Left ventricle myocardium inferior (tissue), 1 donor: ENCODE measurements at places on chromosomes 2 and 18.

- DNase-seq, result no peak
Measured at GRCh38 chr2:38700113-38700785, 34.3 kb downstream of the GALM start.

DNA sequence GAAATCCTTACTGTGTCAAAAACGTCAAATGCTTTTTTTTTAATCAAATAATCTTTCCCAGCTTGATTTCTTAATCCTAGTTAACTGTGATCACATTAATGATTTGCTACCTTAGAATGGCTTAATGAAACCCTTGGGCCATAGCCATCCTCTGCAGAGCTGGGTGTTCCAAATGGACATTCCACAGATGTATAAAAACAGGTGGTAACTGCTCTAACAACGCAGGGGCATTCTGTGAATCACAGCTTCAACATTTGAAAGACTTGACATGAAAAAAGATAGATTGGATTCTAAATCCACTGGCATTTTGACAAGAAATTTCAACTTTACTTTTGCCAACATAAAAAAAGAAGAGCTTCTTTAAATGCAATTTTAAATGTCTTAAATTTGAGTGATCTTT lies 69.8 kb upstream of the RASGRP3 start:
- DNase-seq, result no peak

DNA sequence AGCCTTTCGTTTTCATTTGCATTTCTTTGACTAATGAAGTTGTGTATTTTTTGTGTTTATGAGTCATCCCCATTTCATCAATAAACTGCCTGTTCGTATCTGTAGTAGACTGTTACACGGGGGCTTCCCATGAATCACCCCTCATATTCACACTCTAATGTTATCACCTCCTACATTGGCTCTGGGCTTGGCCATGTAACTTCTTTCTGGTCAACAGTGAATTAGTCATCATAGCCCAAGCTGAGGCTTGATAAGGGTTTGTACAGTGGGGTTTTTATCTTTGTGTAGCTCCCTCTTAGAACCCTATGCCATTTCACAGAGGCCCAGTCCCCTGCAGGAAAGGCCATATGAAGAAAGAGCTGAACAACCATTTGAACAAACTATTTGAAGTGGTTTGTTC lies 151.0 kb downstream of the CCBE1 start:
- DNase-seq, result no peak

DNA sequence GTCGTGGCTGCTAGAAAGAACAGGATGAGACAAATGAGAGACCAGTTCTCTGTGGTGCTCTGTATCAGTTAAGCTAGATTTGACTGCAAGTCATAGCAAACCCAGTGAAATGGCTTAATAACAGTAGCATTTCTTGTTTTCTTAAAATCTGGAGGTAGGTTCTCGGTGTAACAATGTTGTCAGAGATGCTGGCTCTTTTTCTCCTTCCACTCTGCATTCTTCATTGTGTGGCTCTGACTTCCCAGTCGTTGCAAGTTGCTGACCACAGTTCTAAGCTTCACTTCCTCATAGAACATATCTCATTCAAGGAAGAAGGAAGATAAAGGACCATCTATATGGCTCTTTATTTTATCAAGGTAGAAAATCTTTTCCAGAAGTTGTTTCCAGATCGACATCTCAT lies 7.9 kb upstream of the CKAP2L start:
- no peak for DNase-seq

GRCh38 chr2:120761164-120761861 lies 25.6 kb downstream of the GLI2 start:
- DNase-seq, result no peak

DNA sequence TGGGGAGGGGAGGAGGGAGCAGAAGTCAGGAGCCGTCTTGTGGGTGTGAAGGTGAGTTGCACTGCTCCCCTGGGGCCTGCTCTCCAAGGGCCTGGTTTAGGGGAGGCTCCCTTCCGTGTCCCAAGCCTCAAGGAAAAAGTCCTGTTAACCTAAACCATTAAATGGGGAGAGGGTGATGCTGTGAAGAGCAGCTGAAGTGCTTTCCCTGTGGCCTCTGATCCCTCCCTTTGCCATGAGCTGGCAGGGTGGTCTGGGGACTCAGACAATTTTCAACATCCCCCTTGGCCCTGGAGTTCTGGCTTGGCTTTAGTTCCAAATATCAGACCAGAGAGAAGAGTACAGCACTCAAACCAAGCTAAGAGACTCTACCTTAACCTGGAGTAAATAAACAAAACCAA lies 692 bp upstream of the POMC start:
- no peak for DNase-seq

DNA sequence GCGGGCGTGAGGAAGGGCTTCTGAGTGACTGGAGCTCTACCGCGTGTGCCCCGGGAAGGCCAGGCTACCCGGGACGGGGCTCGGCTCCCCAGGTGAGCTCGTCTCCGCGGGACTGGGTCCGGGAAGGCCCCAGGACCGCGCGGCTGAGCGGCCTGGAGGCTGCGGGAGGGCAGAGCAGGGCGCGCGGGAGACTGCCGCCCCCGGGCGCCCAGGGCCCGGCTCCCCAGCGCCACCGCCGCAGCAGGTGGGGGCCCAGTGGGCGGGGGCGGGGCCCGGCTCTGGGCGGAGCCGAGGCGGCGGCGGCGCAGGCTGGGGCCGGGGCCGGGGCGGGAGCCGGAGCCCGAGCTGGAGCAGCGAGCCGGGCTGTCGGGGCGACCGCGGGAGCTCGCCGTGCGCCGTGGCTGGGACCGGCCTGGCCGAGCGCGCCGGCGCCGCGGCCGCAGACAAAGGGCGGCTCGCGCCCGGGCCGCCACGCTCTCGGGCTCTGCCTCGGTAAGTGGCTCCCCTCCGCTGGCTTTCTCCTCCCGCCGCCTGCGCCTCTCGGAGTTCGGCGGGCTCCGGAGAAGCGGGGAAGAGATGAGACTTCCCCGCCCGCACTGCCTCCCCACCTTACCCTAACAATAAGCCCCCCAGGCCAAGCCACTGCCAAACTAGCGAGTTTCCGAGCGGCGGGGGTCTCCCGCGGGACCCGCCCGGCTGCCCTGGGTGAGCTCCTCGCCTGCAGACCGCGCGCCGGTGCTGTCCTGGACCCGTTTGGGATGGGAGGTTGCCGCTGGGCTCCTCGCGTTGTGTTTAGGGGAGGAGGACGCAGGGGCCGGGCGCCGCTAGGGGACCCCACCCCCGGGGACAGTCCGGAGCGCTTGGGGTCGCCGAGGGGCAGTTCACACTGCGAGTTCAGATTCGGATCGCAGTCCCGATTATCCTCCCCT lies at the start of gene MAPK4:
Gene MAPK4, plus strand, starts transcription at position 336 of the 929 bp plus-strand sequence. CDS start 103,872 bp downstream, outside the sequence.
- peak; percentile 59 for DNase-seq

DNA sequence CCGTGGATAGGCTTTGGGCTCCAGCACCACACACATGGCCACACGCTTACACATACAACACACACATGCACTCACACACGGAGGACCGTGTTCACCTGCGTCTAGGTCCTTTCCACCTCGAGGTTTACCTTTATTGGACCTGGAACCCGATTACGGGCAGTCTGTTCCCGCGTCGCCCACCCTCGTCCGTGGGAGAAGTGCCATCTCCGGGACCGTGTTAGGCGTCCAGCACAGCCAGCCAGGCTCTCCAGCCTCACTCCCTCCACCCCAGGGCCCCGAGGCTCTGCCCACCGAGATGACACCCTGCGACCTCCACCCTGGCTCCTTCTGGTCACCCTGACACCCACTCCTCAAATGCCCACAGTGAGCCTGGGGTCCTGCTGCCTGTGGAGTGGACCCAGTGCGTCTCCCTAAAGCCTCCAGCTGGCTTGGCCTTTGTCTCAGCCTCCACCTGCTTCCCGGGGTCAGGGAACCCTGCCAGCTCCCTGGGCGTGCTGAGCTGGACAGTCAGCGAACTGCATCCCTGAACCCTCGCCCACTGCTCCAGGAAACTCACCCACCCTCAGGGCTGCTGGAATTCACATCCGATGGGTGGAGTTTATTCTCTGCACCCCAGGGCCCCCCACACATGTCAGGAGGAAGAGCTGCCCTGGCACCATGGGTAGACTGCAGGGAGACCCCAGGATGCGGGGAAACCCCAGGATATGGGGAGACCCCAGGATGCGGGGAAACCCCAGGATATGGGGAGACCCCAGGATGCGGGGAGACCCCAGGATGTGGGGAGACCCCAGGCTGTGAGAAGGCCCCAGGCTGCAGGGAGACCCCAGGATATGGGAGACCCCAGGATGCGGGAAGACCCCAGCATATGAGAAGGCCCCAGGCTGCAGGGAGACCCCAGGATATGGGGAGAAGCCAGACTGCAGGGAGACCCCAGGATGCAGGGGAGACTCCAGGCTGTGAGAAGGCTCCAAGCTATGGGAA lies 33.0 kb downstream of the ADI1 start:
- no peak for DNase-seq

- no peak for DNase-seq
Measured at GRCh38 chr18:31064130-31064529, 21.6 kb upstream of the DSC3 start.

DNA sequence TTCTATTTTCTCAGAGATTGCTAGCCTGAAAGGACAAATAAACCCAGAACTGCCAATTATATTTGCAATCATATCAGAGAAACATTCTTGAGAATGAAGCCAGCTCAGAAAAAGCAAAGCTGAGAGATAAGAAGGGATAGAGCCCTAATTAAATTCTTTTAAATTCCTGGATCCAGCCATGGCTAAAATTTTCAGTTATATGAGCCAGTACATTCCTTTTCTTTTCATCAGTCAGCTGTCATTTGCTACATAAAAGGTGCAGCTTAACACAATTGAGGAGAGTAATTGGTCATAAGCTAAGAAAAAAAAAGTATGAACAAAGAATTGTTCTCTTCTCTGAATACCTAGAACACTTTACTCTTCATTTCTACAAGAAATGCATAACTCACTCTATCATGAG lies 303.5 kb upstream of the FIGN start:
- DNase-seq, result no peak

- no peak for DNase-seq
Measured at GRCh38 chr2:199465988-199466691, 8.4 kb upstream of the SATB2 start.
